Non-pigmented ciliary epithelial cell (primary cell): ENCODE measurements at places on chromosomes 16 and 17.

DNA sequence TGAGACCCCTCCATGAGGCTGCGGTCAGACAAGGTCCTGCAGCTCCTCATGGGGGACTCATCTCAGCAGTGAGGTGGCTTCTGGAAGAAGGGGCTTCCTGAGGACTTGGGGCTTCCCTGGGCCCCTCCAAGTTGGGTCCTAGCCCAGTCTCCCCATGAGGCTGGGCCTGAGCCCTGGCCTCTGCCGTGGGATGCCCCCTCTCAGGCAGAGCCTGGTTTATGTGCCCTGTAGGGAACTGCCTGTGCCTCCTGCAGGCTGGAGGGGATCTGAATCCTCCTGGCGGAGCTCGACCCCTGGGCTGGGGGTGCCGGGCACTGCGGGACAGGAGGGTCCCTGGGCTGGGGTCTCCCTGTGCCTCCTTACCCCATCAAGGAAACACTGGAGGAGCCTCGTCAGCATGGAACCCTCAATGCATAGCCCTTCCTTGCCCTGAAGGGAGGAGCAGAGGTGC lies 45.8 kb downstream of the TNFRSF13B start:
- no peak for DNase-seq

DNA sequence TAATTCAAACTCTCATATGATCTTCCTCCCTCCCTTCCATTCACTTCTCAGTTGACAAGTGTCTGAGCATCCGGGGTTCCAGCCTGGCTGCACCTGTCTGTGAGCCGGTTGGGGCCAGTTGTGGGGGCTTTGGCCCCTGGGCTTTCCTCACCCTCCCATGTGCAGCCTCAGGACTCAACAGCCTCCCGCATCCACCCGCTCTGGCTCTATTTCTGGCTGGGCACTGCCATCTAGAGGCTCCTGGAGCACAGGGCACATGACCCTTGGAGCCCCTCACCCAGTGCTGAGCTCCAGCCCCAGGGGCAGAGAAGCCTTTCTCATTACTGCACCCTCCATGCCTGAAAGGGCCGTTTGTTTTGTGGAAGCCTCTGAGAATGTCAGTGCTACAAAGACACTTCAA lies 43.3 kb downstream of the HAPSTR1 start:
- DNase-seq: no peak

GRCh38 chr16:67459066-67459860 lies 21.7 kb downstream of the ATP6V0D1 start:
- no peak for DNase-seq

DNA sequence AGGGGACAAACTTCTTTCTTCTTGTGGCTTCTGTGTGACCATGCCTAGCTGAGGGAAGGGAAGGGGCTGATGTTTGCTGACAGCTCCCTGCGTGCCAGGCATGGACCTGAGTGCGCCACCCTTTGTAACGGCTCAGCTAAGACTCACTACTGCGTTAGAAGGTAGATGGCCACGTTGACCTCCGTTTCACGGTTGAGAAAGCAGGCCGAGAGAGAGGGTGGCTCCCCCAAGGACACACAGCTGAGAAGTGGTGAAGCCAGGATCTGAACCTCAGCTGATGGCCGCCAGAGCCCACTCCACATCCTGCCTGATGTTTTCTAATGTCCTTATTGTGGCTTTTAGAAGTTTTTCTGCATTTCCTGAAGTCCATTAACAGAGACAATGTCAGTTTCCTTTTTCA lies 45.1 kb downstream of the RGS9 start:
- DNase-seq: no peak

DNA sequence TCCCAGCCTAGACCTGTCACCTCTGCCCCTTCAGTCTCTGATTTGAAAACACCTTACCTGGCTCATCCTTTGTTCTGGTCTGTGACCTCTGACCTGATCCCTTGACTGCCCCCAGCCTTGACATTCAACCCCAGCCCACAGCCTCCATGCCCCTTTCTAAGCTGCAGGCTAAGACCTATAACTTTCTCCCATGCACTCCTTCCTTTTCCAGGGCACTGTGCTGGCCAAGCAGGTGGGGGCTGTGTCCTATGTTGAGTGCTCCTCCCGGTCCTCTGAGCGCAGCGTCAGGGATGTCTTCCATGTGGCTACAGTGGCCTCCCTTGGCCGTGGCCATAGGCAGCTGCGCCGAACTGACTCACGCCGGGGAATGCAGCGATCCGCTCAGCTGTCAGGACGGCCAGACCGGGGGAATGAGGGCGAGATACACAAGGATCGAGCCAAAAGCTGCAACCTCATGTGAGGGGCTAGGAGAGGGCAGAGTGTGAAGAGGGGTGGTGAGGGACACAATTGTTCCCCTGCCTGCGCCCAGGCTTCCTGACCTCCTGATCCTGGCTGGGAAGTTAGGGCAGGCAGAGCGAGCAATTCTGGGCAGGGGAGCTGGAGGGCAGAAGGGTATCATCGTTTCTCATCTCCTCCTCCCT lies 3.3 kb downstream of the RND2 start:
- no peak for DNase-seq
